ENCODE measurements at places on chromosomes 5 and 9.

GRCh38 chr5:103674251-103674650, 111.7 kb upstream of the NUDT12 start:
- DNase-seq = peak; percentile 17

GRCh38 chr5:77230727-77231470, 20.4 kb downstream of the PDE8B start:
- no peak for DNase-seq

GRCh38 chr5:179223528-179223927, 121.7 kb downstream of the ADAMTS2 start:
- no peak for DNase-seq

GRCh38 chr5:168822745-168823281, 243.6 kb upstream of the PANK3 start:
- no peak for DNase-seq

DNA sequence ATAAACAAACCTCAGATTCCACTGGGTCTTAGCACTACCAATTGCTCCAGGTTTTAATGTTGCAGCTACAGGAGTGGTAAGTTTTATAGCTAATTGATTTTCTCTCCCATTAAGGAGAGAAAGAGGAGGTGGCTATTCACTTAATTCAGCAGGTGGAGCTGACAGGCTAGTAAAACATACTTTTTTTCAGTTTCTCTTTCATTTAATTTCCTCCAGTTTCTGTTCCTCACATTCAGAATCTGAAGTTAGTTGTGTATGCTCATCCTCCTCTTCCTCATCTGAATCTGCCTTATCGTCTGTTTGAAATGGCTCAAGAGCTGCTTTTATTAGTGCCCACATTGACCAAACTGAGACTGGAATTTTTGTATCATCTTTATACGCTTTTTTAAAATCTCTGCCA, 98.0 kb downstream of the PLPPR1 start:
- DNase-seq = no peak

DNA sequence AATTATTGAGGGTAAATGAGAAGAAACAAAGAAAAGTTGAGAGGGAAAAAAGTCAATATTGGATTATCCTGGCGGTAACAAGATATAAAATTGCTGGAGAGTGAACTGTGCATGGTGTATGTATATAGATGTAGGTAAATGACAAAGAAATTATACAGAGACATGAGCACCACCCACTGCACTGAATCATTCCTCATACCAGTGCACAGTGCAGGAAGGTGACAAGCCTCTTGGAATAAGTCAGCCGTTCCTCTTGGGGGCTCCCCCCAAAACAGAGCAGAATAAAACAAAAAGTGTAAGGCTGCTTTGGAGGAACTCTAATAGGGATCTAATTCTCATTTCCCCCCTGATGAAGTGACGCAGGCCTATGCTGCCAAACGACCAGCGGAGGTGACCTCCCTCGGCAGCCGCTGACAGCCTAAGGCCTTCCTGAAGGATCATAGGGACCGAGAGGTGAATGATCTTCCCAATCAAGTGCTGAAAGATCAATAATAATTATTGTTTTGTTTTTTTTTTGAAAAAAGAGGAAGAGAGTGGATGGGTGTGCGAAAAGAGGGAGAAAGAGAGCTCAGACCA, 245.0 kb downstream of the PSAT1 start:
- no peak for DNase-seq

DNA sequence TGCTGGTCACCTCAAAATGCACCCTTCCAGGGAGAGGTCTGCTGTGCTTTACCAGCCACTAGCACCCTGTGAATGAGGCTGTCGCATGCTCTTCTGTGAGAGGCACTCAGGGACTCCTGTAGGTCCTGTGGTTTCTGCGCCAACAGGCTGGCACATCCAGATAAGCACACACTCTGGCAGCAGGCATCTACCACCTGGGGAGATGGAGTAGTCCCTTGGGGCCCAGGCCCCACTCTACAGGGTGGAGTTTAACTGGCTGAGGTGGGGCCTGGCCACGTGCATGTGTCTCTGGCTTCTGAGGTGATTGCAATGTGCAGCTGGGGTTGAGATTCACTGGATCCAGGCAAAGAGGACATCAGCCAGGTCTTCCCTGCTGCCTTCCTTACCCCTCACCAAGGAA, 32.3 kb downstream of the TMEM174 start:
- DNase-seq = no peak

DNA sequence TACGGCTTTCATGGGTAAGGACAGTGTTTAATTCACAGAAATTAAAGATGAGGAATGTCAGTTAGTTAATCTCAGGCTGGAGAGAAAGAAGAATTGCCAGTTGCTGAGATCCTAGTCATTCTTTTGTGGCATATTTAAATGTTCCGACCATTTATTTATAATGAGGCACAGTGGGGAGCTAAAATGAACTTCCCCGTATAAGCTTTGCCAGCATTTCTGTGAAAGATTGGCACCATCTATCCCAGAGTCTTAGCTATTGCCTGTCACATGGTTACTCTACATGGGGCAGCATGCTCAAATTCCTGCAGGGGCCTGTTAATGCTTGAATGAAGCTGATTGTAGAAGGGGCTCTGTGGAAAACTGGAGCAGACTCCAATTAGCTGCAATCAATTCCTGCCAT, 314.1 kb downstream of the PRELID2 start:
- DNase-seq = no peak

GRCh38 chr9:110626101-110626829, 42.3 kb upstream of the MUSK start:
- peak; percentile 84 for DNase-seq

GRCh38 chr9:70263421-70263820, 4.6 kb downstream of the SMC5 start:
- DNase-seq = peak; percentile 38

- DNase-seq = no peak
Measured at GRCh38 chr9:26579056-26579455, 313.5 kb downstream of the CAAP1 start.

- no peak for DNase-seq
Measured at GRCh38 chr5:72041654-72042053, 65.6 kb upstream of the MAP1B start.

GRCh38 chr9:112334432-112334841, 1.0 kb upstream of the PTBP3 start:
- peak; percentile 54 for DNase-seq

DNA sequence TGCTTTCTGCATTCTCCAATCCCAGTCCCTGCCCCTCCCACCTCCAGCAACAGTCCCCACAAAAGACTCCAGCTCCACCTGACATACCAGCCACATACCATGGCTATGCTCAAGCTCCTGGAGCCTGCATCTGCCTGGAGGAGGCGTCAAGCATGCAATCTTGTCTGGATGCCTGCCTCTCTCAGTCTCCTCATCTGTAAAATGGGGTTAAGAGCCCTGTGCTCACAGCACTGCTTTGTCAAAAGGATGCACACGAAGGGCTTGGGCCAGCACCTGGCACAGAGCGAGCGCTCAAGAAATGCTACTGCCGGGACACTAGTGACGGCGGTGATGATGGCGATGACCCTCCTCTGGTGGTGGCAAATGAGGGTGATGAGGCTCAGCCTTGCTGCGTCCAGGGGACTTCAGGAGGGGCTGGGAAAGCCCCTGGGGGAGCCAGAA, 202.9 kb upstream of the IER5L start:
- DNase-seq = no peak

DNA sequence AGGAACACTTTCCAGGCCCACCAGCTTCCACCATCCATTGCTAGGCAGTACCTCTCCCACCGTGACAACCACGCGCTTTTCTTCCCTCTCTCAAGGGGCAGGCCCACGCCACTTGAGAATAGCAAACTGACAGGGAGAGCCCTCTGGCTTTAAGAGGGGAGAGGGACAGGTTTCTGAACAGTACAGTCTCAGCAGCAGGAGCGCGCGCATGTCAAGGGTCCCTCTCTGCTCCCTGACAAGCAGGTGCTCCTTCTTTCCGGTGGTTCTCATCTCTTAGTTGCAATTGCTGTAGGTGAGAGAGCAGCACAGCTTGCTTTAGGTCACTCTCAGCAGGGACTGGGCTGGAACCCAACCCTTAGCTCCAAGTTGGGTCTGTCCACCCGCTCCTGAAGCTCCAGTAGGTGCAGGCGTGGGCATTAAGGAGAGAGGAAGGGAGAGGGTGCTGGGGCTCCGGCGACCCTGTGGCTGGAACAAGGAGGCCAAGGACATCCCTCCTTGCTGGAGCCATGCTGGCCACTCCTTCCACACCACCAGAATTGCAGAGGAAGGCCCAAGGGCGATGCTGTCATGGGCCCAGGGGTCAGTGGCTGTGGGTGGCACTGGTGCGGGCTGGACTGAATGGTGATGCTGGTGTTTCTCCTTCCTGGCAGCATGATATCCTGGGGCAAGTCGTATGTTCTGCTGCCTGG, 9.0 kb upstream of the PHF2 start:
- DNase-seq = no peak

GRCh38 chr5:30620481-30621085, 572.9 kb upstream of the CDH6 start:
- no peak for DNase-seq

GRCh38 chr5:178415353-178415752, 174.8 kb downstream of the COL23A1 start:
- DNase-seq = no peak

DNA sequence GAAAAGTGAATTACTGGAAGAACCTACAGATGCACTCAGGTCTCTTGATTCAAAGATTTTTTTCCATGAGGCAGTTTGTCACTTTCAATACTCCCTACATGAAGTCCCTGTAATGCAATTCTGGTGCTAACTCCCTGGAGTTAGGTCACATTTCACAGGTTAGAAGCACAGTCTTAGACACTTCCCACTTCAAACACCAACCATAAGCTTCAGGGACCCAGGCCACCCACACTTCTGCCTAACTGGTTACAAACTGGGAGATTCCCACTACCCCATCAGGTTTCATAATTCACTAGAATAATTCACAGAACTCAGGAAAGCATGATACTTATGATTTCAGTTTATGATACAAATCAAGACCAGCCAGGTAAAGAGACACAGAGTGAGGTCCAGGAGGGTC, 29.0 kb upstream of the FOXI1 start:
- DNase-seq = no peak

DNA sequence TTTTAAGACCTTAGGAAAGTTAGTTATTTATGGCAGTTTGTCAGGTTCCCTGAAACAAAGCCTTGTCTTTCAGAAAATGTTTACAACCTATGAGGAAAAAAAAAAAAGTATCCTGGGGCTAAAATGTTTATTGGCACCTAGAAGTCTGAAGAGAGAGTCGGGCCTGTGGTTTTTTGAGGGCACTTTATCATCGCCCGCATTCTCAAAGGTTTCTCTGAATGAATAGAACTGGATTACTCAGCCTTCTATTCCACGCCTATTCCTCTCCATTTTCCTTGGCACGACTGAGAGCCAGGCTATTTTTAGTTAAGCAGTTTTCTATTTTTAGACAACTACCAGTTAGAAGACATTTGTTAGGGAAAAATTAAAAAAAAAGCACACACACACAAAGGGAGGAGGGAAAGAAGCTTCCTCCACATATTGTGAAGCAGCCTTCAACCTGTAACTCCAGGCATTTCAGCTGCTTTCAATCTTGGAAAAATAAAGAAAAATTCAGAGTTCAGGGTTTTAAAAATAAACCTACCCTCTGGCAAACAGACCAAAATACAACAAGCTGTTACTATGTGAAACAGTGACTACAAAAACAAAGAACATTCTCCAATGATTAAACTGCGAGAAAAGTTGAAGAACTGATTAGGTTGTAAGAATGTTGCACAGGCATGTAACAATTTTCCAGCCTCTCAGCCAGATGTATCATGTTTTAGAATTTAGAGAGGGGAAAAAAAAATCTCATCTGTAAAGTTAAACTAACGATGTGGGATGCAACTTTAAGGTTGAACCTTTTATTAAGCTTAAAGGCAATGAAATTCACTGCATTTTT, 97.0 kb downstream of the MEF2C start:
- peak; percentile 97 for DNase-seq

- no peak for DNase-seq
Measured at GRCh38 chr9:17528859-17529258, 50.0 kb upstream of the SH3GL2 start.

GRCh38 chr5:76617229-76617628, 6.0 kb downstream of the F2RL2 start:
- DNase-seq = no peak

DNA sequence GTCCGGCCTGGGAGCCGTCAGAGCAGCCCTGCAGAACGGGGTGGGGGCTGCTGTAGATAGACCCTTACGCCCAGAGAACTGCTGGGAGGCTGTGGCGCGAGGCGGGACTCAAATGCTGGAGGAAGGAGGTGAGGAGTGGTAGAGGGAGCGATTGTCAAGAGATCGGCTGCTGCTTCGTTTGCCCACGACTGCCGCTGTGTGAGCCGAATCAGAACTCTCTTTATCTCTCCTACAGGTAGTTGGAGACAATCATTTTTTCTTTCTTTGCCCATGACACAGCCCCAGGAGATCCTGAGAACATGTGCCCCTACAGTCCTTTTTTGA, 456 bp downstream of the ZNF79 start:
- DNase-seq = no peak

GRCh38 chr5:14712131-14712530, 47.6 kb downstream of the OTULIN start:
- no peak for DNase-seq

DNA sequence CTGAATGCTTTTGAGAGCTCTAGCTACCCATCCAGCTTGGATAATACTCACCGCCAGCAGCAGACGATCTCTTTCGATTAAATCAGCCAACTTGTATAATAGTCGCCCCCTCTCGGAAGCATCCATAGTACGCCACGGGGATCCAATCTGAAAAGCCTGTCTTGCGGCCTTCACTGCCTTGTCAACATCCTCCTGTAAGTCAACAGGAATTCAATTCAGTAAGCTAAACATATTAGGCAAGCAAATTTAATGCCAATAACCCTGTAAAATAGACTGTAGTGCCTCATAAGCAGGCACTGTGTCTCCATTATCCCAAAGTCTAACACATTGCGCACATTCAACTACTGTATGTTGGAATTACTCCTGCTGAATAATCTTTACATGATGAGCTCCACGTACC, 22.0 kb downstream of the ALDH1A1 start:
- DNase-seq = no peak

DNA sequence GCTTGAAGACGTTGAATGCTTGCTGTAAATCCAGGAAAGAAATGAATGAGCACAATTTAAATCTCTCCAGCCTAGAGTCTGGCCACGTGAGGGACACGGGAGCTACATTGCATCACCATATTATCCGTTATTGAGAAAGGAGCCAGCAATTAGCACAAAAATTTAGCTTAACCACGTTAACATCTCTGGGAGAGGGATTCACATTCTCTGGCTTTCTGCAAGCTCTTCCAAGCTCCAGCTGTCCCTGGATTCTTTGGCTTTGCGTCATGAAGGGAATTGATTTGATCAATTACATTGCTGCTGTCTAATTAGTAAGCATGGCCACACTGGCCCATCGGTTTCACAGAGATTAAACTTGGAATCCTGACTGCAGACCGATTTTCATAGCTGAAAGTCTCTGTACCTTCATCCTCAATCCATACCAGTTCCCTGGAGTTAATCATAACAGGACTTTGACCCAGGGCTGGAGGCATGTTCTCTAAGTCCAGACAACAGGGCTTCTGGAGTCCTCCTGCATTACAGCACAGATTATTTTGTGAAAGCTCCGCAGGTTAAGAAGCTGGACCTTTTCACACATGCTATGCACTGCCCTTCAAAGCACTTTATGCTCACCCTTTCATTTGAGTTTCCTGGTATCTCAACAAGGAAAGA, 31.6 kb downstream of the ADRA1B start:
- DNase-seq = peak; percentile 63
